Smooth muscle cell of the brain vasculature (primary cell): ENCODE measurements at places on chromosomes 16 and 17.
A peak's percentile ranks its signal among the peaks of the same experiment; 100 is the strongest.

DNA sequence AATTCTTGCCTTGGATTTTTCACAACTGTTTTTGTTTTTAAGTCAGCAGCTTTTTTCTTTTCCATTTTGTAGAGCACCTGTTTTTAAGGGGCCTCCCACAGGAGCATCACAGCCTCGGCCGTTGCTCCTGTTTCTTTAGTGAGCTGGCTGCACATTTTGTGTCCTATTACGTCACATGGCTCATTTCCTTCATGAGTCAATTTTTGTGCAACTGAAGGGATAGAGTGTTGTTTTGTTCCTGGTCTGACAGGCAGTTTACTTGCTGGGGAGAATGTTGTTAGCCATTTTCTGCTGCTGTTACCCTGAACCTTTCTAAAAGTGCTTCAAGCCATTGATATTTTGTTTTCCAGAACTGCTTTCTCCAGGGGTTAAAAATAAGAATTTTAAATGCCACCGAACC, 45.0 kb upstream of the CRISPLD2 start:
- no peak for DNase-seq

GRCh38 chr16:89624777-89625761, 11.6 kb downstream of the DPEP1 start:
- DNase-seq, result no peak

- DNase-seq, result no peak
These were observed 33.7 kb downstream of the MBTPS1 start for GRCh38 chr16:84082835-84083569.

DNA sequence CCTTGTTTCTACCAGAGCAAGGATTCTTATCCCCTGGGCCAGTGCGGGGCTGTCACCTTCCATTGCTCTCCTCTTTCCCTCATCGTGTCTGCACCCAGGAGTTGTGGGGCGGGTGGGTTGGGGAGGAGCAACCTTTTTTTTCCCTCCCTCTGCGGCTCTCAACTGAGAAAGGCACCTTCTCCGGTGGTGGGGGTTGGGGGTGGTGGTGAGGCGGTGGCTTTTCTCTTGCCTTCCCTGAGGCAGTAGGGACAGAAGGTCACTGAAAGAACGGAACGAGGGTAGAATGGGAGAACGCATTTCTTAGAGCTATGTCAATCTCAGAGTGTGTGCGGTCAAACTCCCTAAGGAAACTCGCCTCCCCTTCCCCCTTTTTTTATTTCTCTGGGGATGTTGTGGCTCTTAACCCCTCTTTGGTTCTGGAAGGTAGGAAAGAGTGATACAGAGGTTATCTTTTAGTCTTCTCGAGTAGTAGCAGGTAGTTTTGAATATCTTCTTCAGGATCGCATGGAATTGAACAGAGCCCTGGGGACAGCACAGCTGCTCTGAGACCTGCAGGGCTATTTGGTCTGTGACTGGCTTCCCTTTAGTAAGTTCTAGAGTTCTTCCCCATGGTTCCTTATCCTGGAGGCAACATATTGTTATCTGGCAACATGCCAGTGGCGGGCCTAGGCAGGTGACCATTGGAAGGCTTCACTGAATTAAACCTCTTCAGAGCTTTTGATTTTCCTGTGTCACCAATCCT, 994 bp downstream of the CLTC start:
- no peak for DNase-seq

DNA sequence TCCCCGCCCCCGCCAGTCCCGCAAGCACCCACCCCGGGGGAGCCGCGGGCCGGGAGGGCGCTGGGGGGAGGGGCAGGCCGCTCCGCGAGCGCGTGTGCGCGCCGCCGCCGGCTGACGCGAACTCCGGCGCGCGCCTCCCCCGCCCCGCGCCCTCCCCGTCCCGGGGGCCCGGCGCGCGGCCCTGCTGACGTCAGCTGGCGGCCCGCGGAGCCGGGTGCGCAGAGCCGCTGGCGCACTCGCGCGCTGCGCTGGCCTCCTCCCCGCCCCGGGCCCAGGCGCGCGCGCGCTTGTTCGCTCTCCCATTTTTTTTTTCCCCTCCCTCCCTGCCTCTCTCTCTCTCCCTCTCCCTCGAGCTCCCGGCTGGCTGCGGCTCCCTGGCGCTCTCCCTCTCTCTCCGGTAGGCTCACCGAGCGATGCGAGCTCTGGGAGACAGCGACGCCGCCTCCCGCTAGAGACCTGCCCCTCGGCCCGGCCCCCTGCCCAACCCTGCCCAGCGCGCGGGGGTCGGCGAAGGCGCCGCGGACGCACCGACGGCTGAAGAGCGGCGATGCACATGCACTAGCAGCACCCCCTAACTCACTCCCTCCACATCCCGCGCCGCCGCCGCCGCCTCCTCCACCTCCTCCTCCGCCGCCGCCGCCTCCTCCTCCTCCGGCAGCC, at the start of gene GNAO1:
TSS of gene GNAO1 (plus strand) at position 334 of the 660 bp plus-strand sequence. CDS start 747 bp downstream, outside the sequence.
- DNase-seq, result no peak

GRCh38 chr16:77584205-77584859, 138.0 kb upstream of the NUDT7 start:
- DNase-seq, result peak; percentile 65

DNA sequence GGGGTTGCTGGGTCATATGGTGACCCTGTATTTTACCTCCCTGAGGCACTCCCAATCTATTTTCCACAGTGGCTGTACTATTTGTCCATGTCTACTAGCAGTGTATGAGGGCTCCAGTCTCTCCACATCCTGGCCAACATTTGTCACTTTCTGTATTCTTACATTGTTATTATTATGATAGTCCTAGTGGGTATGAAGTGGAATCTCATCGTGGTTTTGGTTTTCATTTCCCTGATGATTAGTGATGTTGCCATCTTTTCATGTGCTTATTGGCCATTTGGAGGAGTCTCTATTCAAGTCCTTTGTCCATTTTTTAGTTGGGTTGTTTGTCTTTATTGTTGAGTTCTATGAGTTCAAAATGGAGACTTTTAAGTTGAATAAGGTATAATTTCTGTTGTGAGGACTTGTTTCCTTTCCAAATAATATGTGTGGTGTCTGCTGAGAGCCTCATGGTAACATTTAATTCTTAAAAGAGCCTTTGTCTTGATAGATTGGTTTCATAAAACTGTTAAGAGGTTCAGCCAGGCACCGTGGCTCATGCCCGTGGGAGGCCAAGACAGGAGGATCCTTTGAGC, 108.2 kb downstream of the RPTOR start:
- no peak for DNase-seq

GRCh38 chr17:82655523-82655922, 7.3 kb upstream of the WDR45B start:
- DNase-seq, result no peak

DNA sequence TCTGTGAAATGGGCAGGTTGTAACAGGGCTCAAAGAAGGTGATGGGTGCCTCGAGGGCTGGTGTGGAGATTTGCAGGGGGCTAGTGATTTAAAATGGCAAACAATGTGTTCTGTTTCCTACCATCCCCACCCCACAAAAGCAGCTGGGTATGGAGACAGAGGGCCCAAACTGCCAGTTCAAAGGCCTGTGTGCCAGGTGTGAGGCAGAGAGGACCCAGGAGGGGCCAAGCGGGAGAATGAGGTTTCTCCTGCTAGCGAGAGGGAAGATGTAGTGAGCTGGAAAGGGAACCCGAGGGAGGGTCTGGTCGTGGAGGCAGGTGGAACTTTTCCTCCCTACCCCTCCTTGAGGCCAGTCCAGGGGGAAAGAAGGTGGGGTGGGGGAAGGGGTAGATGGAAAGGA, 39.4 kb downstream of the LAT start:
- DNase-seq, result no peak

DNA sequence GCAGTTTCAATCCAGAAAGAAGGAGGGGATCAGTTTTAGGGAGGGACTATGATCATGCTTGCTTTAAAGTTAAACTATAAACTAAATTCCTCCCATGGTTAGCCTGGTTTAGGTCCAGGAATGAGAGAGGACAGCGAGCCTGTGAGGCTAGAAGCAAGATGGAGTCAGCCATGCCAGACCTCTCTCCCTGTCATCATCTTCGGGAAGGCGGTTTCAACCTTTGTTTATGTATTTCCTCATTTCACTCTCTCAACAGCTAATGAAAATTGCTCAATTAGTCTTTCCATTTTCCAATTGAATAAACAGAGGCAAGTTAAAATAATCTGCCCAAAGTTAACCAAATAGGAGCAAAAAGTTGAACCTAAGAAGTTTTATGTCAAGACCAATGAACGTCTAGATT, 201.5 kb downstream of the KCNJ2 start:
- no peak for DNase-seq

DNA sequence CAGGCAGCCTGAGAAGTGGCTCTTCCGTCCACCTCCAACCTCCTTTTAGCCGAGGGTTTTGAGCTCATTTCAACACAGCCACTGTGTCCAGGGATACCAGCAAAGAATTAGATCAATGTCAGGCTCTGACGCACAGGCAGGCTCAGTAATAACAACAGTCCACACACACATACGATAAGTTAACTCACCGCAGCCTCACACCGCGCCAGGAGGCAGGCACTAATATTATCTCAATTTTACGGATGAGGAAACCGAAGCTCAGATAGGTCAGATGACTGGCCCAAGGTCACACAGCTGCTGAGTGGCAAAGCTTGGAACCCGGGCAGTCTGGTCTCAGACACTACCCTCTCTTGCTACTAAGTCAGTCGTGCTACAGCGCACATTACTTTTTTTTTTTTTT, 22.9 kb downstream of the ABR start:
- no peak for DNase-seq

DNA sequence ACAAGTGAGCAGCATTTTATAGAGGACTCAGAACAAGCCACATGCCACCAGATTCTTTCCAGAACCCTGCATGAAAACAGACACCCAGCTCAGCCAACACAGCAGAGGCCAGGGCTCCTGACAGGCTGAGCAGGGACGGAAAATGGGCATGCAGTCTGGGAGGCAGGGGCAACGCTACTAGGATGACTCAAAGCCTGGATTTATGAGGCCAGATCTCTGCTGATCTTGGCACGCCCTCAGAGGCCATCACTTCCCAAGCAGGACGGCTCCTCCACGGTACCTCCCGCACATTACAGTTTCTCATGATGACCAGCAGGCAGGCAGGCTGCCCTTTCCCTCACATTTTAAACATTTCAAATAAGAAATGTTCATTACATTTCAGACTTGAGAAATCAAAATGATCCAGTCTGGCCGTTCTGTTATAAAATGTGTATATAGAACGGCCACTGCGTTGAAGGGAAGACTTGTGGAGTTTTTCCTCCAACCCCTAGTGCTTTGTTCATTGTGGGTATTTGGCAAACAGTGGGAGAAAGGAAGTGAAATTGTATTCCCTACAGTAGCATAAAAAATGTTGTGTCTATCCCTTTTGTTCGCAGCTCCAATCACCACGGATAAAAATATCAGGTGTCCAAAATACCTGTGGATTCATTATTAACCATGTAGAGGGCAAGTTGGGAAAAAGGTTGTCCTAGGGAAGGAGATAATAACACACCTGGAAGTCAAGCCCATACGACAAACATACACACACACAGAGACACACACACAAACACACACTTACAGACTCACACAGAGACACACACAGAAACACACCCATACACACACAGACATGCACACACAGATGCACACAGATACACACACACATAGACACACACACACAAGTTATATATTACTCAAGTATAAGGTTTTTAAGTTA, 64.8 kb upstream of the ADAMTS18 start:
- peak; percentile 17 for DNase-seq

- DNase-seq, result no peak
These were observed 7.4 kb upstream of the OR1A2 start for GRCh38 chr17:3189961-3190360.

DNA sequence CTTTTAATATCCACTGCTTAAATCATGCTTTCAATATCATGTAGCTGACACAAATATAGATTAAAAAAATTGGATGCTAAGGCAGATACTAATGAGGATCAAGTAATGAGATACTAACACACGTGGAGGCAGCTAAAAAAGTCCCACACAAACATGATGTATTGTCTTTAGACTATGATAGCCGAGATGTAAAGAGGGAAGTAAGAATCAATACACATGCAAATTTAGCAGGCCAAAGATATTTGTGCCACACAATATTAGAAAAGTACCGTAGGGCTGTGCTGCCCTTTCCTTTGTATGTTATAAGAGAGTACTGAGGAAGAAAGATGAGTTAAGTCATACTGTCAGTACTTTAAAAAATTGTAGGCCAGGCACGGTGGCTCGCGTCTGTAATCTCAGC, 51.4 kb upstream of the STAC2 start:
- no peak for DNase-seq

DNA sequence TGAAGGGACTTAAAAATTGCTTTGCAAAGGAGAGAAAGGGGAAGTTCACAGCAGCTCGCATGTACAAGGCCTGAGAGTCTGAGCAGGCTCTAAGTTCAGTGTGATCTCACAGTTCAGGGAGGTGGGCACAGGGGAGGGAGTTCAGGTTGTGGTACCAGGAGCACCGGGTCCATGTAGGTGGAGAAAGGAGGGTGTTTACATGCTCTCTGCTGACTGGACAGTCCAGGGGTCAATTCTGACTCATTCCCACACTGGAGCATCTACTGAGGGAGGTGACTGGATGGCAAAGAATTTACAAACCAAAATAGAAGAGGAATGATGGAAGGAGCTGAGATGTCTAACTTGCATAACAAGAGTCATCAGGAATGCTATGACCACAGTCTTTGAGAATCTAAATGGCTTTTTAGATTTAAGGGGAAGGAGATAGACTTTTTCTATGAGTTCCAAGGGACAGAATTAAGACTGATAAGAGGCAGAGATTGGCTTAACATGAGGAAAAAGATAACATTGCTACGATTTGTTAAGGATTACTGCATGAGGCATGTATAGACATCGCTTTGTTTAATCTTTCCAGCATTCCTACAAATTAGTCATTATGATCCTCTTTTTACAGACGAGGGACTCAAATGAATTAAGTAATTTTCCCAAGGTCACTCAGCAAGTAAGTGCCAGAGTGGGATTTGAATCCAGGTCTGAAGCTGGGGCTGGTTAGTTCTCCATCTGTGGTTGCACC, 29.9 kb downstream of the MIS12 start:
- DNase-seq, result peak; percentile 63

DNA sequence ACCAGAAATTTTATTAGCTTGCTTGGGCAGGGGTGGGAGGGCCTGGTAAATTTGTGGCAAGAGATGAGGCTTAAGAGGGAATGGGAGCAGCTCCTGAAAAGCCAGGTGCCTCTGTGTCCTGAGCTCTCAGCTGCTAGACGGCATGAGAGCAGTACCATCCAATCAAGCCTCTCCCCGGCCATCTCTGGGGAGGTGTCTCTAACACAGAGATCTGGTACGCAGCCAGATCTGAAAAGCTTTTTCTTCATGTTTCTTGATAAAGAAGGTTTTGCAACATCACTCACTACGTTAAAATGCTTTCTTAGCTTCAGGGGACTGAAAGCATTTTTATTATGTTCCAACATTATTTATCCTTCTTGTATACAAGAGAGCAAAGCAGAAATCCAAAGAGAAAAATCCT, 488.2 kb downstream of the RBFOX1 start:
- no peak for DNase-seq

DNA sequence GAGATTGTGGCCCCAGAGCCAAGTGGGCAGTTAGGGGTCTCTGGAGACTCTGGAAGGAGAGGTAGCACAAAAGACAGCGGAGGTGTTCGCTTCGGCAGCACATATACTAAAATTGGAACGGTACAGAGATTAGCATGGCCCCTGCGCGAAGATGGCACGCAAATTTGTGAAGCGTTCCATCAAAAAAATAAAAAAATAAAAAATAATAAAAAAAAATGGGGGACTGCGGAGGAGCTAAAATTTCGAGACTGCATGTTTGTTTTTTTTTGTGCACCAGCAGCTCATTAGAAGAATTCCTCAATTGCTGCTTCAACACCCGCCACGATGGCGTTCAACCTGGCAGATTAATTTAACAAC, 39.1 kb downstream of the IGF2BP1 start:
- DNase-seq, result no peak

- DNase-seq, result no peak
These were observed 22.1 kb upstream of the RPL38 start for GRCh38 chr17:74181341-74181740.

- DNase-seq, result no peak
These were observed 38.1 kb downstream of the RAI1 start for GRCh38 chr17:17719199-17719940.
